ENCODE measurements at places on chromosomes 11 and 22.

DNA sequence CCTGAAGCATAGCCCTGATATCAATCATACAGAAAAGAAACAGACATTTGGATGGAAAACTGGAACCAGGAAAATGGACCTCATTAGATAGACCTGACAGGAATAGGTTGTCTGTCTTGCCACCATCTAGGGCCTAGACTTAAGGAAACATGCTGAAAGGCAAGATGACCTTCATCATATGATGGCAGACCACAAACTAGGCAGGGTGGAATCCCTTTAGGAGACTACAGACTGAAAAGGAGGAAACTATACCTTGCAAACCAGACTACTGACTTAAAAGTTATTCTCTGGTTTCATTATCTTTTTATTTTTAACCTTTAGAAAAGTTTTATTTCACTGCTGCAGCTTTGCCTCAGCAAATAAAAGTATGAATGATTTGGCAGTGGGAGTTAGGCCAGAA is 20.3 kb downstream of the SBF2 start:
- no peak for DNase-seq

GRCh38 chr11:111417011-111417765 is 38.1 kb upstream of the POU2AF1 start:
- no peak for DNase-seq

GRCh38 chr11:92225568-92226330 is 1.1 kb downstream of the FAT3 start:
- DNase-seq: no peak

DNA sequence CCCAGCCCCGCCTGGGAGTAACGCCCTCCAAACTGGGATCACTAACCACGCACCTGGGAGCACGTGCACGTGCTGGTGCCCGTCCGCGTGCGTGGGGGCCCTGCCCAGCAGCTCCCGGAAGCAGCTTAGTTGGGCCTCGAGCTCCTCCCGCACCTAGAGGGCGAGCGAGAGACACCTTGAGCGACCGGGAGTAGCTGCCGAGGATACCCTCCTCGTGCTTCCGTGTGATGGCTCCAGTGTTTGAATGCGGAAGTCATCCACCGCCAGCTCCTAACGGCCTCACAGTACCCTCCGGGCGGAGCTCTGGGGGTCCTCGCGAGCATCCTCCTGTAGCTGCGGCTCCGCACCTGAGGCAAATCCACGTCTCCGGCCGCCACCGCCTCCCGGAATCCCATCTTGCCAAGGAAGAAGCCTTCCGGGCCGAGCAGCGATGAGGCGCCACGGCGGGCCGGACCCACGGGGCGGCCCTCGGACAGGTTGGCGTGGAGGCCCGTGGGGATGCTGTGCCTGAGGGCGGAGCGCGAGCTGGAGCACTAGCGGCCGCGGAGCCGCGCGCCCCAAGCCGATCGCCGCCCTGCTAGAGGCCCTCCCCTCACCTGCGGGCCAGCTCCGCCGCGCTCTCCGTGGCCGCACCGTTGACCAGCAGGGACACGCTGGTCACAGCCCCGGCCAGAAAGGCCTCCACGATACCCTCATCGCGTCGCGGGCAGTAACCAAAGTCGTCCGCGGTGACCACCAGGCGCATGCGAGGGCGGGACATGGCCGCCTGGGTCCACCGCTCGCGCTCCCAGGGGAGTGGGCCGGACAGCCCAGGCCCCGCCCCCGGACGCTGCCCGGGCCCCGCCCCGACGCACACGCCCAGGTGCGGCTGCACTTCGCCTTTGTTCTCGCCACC is at the start of gene YDJC:
YDJC (minus strand) TSS at position 768 of the 895 bp plus-strand sequence; CDS start at position 760, 8 bp downstream.
- peak; percentile 94 for DNase-seq

DNA sequence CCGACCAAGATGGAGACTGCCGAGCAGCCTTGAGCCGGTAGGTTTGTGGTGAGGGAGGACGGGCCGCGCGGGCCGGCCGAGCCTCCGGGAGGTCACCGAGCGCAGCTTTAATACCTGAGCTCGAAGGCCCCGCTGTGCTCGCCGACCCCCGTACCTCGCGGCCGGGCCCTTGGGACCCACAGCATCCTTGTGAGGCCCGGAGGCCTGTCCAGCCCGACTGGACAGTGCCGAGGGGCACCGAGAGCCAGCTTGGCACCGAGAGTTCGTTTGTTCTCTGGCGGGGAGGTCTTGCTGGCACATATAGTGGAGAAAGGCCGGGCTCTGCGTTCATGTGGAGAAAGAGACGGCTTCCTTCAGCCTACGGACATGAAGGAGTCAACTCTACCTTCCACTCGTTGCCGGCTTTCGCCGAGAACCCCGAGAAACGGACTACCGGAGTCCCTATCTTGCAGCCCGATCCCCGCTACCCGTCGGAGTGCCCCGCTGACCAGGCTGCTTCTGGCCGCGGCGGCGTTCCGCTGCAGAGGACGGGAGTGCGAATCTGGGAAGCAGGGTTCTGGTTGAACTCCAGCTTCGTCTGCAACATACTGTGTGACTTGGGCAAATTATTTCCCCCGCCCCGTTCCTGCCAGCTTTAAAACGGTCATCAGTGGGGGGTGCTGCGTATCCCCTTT is 349 bp downstream of the TSSC4 start:
- DNase-seq: no peak

DNA sequence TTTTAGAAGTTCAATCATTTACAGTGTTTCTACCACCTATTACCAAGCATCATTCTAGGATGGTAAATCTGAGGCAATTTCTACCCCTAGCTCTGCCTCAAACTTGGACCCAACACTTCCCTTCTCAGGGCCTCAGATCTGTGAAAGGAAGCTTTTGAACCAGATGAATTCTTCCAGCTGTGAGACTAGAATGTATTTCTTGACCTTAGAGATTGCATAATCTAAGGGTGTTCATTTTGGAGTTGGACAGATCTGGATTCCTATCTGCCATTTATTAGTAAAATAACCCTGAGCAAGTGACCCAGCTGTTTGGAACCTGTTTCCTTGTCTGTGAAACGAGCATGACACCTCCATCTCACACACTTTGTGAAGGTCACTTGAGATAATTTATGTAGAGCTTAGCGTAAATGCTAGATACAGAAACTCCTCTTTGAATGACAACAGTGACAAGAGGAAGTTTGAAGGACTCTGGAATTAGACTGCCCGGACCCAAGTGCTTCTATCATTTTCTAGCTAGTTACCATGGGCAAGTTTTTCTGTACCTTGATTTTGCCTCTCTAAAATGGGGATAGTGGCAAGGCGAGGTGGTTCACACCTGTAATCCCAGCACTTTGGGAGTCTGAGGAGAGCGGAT is 3.8 kb upstream of the INTS5 start:
- DNase-seq: no peak

- no peak for DNase-seq
These were observed 65.2 kb upstream of the SESN3 start for GRCh38 chr11:95296165-95296564.

- no peak for DNase-seq
These were observed 44.5 kb downstream of the TRIOBP start for GRCh38 chr22:37741312-37741795.

GRCh38 chr11:32396331-32396730 is 39.0 kb downstream of the WT1 start:
- DNase-seq: no peak

GRCh38 chr11:77267962-77268361 is 33.5 kb downstream of the GDPD4 start:
- no peak for DNase-seq

DNA sequence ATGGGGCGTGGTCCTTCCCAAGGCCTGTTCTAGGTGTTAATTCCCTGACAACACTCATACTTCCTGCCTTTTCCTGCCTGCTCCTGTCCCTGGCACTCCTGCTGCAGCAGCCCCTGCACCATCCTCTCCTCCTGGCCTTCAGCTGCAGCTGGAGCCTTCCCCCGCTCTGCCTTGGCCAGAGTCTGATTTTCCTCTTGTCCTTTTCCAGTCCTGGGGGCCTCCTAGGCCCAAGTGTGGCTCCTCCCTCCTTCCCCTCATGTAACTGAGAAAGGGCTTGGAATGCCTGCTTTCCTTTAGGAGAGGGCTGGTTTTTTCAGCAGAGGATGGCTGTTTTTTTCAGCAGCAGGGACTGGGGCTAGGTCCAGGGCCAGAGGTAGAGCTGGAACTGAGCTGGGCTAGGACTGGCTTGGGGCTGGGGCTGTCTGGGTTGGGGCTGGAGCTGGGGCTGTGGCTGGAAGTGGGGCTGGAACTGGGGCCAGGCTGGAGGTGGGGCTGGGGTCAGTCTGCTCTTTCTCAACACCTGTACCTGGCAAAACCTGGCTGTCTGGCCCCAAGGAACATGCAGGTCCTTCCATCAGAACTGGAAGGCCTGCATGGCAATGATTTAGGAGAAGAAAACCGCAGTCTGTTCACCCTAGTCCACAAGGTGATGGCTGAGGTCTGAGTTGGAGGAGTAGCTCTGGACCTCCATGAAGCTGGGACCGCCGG is 23.6 kb downstream of the ZC3H7B start:
- DNase-seq: no peak

DNA sequence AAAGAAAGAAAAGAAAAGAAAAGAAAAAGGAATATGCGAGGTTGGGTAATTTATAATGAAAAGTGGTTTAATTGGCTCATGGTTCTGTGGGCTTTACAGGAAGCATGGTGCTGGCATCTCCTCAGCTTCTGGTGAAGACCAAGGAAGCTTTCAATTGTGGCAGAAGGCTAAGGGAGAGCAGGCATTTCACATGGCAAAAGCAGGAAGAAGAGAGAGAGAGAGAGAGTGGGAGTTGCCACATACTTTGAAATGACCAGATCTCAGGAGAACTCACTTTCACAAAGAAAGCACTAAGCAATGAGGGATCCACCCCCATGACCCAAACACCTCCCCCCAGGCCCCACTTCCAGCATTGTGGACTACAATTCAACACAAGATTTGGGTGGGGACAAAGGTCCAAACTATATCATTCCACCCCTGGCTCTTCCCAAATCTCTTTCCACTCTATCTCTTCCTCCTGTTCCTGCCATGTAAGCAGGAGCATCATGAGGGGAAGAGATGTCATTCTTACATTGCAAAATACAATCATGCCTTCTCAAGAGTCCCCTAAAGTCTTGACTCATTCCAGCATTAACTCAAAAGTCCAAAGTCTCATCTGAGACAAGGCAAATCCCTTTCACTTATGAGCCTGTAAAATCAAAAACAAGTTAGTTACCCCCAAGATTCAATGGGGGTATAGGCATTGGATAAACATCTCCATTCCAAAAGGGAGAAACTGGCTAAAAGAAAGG is 38.9 kb downstream of the LINC01488 start:
- DNase-seq: no peak

- no peak for DNase-seq
These were observed 109.6 kb downstream of the SCN3B start for GRCh38 chr11:123544631-123545375.

GRCh38 chr11:77072851-77073327 is 6.1 kb downstream of the CAPN5 start:
- DNase-seq: no peak

DNA sequence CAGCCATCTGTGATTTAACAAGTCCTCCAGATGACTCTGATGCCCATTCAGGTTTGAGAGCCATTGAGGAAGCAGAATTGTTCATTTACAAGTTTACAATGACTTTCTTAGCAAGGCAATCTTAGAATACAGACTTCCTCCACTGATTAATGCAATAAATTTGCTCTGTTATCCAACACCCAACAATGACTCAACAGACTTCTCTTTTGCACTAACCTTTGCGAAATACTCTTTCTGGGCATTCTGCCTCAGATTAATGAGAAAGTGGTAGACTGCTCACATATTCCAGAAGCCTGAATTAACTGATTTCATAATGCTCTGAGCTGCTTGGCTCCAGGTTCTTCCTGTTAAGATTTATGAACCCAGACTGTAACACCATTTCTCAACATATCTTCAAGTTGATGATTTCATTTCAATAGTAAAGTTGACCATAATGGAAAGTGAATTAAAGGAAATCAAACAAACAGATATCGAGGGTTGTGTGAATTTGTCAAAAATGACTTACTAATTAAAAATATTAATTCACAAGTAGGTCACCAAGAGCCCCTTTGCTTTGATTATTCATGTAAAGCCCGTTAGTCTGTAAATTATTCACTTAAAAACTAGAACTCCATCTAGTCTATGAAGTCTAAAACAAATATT is 70.5 kb upstream of the BLID start:
- no peak for DNase-seq

GRCh38 chr22:46027211-46028105 is 50.5 kb upstream of the WNT7B start:
- DNase-seq: no peak

GRCh38 chr11:71580057-71581003 is 2.3 kb downstream of the KRTAP5-11 start:
- DNase-seq: peak; percentile 21

DNA sequence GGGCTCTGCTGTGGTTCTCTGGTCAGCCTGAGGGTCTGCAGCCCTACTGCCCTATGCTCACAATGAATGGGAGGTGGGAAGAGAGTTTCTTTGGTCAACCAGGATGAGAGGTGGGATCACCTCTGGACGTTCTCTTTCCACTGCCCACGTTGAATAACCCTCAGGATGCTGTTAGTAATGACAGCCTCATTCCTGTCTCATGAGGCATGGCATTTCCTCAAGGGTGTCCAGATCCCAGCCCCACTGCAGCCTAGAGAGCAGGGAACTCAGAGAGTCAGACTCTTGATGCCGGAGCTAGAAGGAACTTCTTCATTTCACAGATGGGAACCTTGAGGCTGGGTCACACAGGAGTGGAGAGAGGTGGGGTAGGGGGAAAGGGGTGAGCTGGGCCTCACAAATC is 196.0 kb downstream of the CEP164 start:
- DNase-seq: no peak

DNA sequence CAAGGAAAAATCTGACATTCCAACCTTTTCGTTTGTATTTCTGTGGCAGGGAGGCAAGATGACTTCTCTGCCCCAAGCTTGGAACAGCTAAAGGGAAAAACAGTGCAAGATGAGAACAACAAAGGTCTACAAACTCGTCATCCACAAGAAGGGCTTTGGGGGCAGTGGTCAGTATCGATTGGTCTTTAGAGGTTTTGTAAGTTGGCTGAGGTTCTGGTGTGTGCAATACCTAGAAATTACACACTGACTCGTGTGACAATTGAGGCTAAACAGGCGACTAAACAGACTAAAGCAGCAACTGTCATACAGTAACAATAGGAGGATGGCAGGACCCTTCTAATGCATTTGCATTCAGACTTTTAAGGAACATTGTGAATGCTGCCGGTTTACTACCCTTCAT is 994 bp downstream of the DEPDC5 start:
- no peak for DNase-seq

- peak; percentile 38 for DNase-seq
These were observed 84.7 kb downstream of the MAML2 start for GRCh38 chr11:96257972-96258934.

DNA sequence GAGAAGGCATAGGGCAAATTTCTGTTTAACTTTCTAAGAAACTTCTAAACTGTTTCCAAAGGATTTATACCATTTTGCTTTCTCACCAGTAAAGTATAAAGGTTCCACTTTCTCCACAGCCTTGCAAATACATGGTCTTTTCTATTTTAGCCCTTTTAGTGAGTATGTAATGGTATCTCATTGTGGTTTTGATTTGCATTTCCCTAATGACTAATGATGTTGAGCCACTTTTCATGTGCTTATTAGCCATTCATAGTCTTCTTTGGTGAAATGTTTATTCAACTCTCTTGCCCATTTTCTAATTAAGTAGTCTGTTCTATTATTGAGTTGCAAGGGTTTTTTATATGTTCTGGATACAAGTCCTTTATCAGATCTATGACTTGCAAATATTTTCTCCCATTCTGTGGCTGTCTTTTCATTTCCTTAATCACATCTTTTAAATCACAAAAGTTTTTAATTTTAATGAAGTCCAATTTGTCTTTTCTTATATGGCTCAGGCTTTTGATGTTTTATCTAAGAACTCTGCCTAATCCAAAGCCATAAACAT is 83.8 kb upstream of the KCNQ1OT1 start:
- DNase-seq: no peak

All from stimulated activated naive CD8-positive, alpha-beta T cell treated with anti-CD3 and anti-CD28 coated beads, Interleukin-15, amount 100 ng/mL, for 72 hours (primary cell).